ENCODE measurements at places on chromosomes 6 and 20.

DNA sequence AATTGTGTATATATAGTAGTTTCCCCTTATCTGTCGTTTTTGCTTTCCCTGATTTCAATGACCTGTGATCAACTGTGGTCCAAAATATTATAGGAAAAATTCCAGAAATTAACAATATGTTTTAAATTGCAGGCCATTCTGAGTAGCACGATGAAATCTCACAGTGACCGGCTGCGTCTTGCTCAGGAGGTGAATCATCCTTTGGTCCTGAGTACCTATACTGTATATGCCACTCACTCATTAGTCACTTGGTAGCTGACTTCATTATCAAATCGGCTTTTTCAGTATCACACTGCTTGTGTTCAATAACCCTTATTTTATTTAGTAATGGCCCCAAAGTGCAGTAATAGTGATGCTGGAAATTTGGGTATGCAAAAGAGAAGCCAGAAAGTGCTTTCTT is 728.3 kb upstream of the EYS start:
- no peak for DNase-seq

DNA sequence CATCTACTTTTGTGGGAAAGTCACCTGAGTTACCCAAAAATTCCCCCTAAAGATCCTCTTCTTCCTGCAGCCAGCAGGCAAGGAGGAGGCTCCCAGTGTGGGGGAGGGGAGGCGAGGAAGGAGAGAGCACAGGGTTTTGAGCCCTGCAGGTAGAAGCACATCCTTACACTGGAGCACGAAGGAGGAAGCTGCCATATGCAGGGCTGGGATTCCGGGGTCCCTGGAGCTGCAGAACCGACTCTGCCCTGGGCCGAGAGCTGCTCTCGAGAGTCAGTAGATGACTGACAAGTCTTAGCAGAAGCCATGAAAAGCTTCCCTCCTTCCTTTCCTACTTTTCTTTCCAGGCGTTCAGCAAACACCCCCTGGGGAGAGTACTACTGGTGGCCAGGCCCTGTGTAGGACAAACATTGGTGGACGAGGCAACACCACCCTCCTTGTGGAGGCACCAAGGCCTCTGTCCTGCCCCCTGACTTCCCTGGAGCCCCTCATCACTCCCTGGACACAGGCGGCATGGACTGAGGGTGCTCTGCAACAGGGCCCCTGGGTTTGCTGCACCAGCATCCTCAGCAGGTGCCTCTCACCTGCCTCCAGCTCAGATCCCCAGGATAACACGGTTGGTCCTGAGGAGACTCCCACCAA is 211.7 kb upstream of the CST7 start:
- no peak for DNase-seq

GRCh38 chr6:132866762-132867449 is 52.5 kb downstream of the RPS12 start:
- no peak for DNase-seq

DNA sequence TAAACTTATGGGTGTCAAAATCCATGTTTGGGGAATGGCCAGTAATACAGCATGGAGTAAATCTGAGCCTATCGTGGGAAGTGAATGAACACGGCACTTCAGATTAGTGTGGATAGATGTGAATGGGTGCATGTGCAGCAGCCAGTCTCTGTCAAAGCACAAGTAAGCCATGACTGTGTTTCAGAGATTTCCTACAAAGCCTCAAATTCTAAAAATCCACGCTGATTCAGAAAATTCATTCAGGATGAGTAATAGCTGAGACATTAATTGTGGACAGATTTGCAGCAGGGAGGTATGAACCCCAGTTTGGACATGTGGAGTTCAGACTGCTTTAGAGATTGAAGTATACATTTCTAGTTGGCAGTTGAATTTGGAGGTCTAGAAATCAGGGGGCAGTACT is 115.1 kb downstream of the QKI start:
- DNase-seq, result no peak

DNA sequence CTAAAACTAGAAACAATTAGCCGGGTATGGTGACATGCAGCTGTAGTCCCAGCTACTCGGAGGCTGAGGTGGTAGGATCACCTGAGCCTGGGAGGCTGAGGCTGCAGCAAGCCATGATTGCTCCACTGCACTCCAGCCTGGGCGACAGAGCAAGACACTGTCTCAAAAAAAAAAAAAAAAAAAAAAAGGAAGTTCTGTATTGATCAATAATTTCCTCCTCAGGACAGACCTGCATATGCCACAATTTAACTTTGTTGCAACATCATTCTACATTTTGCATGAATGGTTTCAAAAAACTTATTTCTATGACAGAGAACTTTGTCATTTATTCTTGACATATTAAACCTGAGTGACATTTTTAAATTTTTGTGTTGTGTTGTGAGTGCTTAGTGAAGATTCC is 5.5 kb downstream of the DNAJC5 start:
- DNase-seq, result no peak

DNA sequence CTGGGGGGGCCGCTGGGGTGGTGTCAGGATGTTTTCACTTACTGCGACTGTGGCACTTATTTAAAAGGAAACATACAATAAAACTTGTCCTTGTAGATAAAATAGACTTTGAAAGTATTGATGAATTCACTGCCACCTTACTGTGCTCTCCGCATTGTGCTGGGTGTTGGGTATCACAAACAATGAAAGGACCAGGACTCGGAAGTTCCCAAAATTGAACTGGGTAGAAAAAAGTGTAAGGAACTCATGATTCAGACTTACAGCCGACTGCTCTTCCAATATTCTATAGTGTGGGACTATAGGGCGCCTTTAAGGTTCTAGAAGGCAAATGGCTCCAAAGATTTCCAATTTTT is 32.1 kb upstream of the ID4 start:
- no peak for DNase-seq

- no peak for DNase-seq
These were observed 468.1 kb downstream of the CD83 start for GRCh38 chr6:14585689-14586088.

- no peak for DNase-seq
These were observed 241.2 kb downstream of the OGFRL1 start for GRCh38 chr6:71529769-71530168.

DNA sequence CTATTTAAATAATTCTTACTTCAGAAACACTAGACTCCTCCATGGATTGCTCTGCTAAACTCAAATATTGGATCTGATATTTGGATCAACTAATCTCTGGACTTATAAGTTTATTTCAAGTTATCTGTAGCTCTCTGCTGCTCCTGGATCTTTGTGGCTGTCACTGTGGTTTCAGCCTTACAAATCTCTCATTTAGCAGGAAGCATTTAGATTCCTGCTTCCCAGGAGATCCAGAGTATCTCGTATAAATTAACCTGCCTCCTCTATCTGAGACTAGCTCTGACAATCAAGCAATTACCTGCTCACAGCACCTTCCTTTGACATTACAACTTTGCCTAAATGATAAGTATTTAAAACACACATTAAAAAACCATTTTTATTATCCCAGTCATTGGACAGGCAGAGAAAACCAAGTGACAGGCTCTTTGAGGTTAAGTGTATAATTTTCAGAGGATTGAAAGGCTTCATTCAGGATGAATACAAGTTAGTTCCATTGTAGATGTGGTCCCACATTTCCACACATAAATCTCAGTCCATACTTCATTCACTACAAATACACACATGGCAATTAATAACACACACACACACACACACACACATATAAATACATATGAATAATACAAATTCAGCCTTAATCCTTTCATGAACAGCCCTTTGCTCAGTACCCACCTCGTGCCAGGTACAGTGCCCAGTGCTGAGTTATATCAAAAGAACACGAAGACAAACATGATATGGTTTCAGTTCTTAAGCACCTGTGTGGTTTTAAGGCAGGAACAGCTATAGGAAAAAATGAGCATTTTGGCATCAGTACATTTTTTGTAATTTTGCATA is 55.5 kb upstream of the PLCB1 start:
- no peak for DNase-seq

- no peak for DNase-seq
These were observed 12.9 kb downstream of the BTN2A1 start for GRCh38 chr6:26470643-26471042.

DNA sequence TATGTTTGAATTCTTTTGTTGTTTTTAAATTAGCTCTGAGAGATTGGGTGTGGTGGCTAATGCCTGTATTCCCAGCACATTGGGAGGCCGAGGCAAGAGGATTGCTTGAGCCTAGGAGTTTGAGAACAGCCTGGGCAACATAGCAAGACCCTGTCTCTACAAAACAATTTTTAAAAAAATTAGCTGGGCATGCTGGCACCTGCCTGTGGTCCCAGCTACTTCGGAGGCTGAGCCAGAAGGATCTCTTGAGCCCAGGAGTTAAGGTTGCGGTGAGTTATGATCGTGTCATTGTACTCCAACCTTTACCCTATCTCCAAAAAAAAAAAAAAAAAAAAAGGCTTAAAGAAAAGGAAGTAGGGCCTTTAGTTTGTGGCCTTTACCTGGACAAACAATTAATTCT is 22.9 kb downstream of the DHX35 start:
- no peak for DNase-seq

DNA sequence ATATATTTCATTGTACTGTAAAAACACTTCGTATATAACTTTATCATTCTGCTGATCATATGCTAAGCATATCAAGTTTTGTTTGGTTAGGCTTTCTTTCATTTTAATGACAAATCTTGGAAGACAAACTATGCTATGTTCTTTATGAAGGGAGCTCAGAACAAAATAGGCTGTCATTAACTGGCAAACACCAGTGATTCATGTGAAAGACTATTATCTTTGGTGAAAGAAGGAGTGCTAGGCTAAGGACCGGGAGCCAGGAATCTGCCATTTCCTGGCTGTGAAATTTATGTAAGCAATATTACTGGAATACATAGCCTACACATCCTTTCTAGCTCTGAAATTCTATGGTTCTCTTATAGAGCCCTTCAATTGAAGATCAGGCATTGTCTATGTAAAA is 136.2 kb upstream of the CCN2 start:
- DNase-seq, result no peak

GRCh38 chr6:145045582-145045981 is 689.7 kb downstream of the EPM2A start:
- DNase-seq, result no peak

GRCh38 chr20:39705032-39705431 is 742.9 kb downstream of the DHX35 start:
- DNase-seq, result no peak

- DNase-seq, result no peak
These were observed 37.4 kb upstream of the SYNDIG1 start for GRCh38 chr20:24432046-24432442.

DNA sequence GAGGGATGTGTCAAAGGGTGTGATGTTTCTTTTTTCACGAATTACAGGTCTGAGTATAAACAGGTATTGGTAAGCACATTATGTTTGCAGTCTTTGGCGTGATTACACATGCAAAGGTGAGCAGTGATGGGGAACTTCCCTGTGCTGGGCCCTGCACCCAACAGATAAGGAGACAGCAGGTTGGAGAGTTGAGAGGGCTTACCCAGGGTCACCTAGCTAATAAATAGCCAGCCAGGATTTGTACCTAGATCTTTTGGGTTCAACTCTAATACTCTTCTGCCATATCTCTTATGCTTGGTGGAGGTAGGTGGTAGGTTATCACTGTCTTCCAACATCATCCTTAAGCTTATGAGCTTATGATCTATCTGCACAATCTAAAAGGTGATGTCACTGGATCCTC is 46.5 kb downstream of the AFG1L start:
- DNase-seq, result no peak

GRCh38 chr6:36318690-36319435 is 17.8 kb downstream of the BNIP5 start:
- DNase-seq, result no peak

GRCh38 chr6:42629845-42630244 is 66.0 kb downstream of the UBR2 start:
- no peak for DNase-seq

- DNase-seq, result no peak
These were observed 19.3 kb upstream of the WFDC2 start for GRCh38 chr20:45450097-45450818.

DNA sequence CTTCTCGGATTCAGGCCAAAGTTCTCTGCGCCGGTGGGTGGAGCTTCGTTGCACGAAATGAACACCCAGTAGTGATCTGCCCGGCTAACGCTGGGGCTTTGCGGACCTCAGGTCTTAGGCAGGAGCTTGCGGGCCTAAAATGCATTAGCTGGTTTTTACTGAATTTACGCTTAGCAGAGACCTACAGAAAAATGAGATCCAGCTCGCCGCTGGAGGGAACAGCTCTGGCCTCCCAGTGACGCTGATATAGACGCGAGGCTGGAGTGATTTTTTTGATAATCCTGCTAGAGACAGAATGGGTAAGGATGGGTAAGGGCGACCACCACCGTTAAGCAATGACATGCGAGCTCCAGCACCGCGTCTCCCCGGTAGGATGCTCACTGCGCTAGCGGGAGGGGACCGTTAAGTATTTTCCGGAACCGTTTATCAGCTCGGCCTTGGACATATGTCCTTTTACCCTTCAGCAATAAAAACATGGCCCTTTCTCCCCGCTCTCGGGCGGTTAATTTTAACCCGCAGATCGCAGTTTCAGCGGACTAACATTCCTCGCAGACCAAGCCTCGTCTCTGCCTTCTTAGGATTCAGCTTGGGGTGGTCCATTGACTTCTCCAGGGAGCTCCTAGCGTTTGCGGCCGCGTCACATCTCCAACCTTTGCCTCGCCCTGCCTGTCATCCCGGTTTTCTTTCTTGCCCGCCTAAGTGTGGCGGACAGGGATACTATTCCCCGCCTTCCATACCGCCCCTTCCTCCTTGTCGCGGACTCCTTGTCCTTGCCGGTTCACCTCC is 109.3 kb downstream of the GPX5 start:
- no peak for DNase-seq

GRCh38 chr6:71621918-71622519 is 264.3 kb upstream of the RIMS1 start:
- no peak for DNase-seq

- DNase-seq, result no peak
These were observed 4.1 kb upstream of the PAX1 start for GRCh38 chr20:21701171-21701876.

DNA sequence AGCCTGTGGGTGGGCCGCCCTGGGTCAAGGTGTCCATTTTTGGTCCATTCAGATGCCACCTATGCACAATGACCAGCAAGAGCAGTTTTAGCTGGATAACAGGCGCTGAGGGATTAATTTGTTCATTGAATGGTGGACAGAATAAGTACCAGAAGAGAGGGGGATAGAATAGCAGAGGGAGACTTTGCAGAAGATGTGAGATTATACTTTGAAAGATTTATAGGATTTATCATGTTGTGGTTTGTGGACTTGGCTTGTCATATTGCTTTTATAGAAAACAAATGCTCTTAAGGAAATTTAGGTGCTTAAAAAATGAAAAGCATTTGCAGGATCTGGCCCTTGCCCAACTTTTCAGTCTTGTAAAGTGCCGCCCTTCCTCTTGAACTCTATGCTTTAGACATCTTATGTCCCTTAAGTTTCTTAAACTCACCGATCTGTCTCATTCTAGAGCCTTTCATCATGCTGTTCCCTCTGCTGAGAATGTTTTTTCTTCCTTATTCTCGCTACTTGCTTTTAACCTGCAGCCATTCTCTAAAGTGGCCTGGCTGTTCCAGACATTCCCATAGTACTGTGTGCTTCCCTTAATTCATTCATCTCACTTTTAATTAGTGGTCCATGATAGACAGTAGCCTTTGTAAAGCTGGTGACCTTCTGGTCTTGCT is 42.5 kb downstream of the CD109 start:
- no peak for DNase-seq

All from stimulated activated naive CD8-positive, alpha-beta T cell treated with anti-CD3 and anti-CD28 coated beads, Interleukin-15, Interleukin-2, amounts not matched to agents 100 U/mL and 50 U/mL, for 24 hours (primary cell).